Subcutaneous preadipocyte (primary cell): ENCODE measurements at places on chromosomes 7 and 10. TPM values are rescaled to one million over a fixed set of nuclear protein-coding genes. Genes with fewer than 3 reads are reported as not detected.

Gene ZMIZ1
- total RNA-seq = 12.9 and 19.2 TPM in 2 replicates

Gene AGAP9
- 5.5 and 6.5 TPM in 2 replicates for total RNA-seq

Gene ACTA2
- total RNA-seq = 37.1 and 72.0 TPM in 2 replicates

Gene NAT16
- total RNA-seq = not detected in 2 replicates

Gene AKR1C4
- total RNA-seq = not detected in 2 replicates

Gene NME8
- total RNA-seq = not detected in 2 replicates

Gene UPF2
- total RNA-seq = 11.4 and 16.6 TPM in 2 replicates

Gene VWDE
- total RNA-seq = under 0.01 TPM in 1 of 2 replicates, not detected in the other

Gene ALOX5
- not detected in 2 replicates for total RNA-seq

Gene PON1
- not detected in 2 replicates for total RNA-seq

Gene TMEM184A
- 0.39 TPM in 1 of 2 replicates, not detected in the other for total RNA-seq
